ENCODE measurements at places on chromosomes 2 and 18.

GRCh38 chr2:235716875-235717496 lies 223.1 kb downstream of the AGAP1 start:
- DNase-seq: no peak

DNA sequence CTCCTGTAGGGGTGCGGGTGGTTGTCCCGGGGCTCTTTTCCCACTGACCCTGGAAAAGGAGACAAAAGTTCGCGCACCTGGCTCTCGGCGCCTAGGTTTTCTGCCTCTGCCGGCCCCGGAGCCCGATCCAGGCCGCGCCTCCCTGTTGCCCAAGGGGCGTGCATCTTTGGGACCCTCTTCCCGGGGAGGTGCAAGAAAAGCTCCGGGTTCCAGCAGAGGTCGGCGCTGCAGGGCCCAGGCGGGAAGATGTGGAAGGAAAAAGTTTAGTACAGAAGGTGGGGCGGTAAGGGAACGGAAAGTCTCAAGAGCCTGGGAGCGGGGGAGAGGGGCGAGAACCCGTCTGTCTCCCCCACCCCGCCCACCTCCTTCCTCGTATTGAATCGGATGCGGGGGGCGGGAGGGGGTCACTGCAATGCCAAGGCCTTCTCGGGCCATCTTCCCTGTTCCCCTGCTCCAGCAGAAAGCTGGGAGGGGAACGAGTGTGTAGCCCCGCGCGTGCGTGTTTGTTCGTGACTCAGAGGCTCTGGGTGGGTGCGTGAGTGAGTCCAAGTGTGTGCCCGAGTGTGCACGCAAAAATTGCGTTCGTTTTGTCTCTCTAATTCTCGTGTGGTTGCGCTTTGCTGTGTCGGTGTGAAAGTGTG lies 6.3 kb upstream of the EN1 start:
- no peak for DNase-seq

- no peak for DNase-seq
These were observed 14.5 kb upstream of the KCNK3 start for GRCh38 chr2:26678035-26678434.

GRCh38 chr18:56517761-56518160 lies 120.6 kb downstream of the TXNL1 start:
- no peak for DNase-seq

GRCh38 chr2:61995515-61995914 lies 90.0 kb downstream of the COMMD1 start:
- DNase-seq: no peak

GRCh38 chr18:80163183-80163582 lies 54.1 kb downstream of the ADNP2 start:
- no peak for DNase-seq
